ENCODE measurements at places on chromosomes 6 and 20.

DNA sequence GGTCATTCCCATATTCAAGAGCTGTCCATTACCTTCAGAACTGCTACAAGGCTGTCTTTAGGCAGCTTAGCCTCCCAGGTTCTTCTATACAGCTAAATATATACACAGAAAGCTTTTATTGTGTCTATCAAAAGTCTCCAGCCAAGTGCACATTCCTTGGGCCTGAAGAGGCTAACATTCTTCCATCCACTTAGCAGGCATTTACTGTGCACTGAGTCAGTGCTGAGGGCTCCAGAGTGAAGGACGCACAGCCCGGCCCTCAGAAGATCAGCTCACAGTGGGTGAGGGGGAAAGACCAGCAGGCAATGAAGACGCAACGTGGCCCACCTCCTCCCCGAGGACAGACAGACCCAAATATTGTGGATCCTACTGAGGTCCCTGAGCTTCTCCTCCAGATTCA lies 569.9 kb downstream of the CDH26 start:
- DNase-seq: no peak

DNA sequence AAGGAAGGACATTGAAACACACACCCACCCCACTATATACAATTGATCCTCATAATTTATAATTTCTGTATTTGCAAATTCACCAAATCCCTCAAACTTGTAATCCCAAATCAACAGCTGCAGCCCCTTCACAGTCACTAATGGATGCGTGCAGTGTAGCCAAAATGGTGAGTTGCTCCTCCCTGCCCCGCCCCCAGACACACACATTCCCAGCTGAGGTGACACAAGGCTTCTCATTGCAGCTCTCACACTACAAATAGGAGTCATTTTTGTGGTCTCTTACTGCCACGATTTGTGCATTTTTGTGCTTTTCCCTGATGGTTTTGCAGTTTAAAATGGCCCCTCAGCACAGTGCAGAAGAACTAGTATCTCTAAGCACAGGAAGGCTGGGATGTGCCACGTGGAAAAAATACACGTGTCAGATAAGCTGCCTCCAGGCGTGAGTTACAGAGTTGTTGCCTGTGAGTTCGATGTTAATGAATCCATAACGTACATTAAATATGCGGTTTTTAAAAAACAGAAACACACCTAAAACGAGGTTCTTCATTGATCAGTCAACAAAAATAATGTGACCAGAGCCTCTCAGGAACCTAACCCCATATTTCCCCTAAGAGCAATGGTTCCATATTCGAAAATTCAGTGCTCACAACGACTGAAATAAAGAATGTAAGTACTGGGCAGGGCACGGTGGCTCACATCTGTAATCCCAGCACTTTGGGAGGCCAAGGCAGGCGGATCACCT lies 8.2 kb downstream of the ATP9A start:
- DNase-seq: no peak

DNA sequence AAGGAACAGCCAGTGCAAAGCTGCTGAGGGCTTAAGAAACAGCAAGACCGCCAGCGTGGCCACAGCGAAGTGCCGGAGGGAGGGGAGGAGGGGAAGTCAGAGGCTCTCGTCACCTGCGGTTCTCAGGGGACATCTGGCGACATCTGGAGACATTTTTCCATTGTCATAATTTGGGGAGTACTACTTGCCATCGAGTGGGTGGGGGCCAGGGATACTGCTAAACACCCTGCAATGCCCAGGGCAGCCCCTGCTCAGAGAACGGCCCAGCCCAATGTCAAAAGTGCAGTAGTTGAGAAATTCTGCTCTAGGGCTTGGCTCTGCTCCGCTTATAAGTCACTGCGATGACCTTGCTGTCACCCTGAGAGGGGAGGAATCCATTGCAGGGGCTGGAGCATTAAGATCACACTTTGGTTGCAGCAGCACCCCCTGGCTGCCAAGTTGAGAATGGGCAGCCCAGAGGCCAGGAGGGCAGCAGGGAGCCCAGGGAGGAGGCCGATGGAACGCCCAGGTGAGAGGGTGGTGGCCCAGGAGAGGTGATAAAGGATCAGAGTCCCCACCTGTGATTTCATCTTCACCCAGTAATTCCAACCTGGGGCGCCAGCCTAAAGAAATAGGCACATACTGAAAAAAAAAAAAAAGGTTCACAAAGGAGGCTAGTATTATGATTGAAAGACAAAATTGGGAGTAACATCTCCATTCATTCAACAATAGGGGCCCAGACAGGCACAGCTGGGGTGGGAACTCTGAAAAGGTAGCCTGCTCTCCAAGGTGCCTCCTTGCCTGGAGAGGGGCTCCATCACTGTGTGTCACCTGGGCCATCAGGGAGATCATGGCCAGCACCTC lies 218.2 kb downstream of the BMP7 start:
- no peak for DNase-seq

- DNase-seq: no peak
Measured at GRCh38 chr20:48734104-48734749, 93.6 kb downstream of the PREX1 start.
